Islet precursor cell (in vitro differentiated cells): ENCODE measurements at places on chromosomes 11 and 22.

DNA sequence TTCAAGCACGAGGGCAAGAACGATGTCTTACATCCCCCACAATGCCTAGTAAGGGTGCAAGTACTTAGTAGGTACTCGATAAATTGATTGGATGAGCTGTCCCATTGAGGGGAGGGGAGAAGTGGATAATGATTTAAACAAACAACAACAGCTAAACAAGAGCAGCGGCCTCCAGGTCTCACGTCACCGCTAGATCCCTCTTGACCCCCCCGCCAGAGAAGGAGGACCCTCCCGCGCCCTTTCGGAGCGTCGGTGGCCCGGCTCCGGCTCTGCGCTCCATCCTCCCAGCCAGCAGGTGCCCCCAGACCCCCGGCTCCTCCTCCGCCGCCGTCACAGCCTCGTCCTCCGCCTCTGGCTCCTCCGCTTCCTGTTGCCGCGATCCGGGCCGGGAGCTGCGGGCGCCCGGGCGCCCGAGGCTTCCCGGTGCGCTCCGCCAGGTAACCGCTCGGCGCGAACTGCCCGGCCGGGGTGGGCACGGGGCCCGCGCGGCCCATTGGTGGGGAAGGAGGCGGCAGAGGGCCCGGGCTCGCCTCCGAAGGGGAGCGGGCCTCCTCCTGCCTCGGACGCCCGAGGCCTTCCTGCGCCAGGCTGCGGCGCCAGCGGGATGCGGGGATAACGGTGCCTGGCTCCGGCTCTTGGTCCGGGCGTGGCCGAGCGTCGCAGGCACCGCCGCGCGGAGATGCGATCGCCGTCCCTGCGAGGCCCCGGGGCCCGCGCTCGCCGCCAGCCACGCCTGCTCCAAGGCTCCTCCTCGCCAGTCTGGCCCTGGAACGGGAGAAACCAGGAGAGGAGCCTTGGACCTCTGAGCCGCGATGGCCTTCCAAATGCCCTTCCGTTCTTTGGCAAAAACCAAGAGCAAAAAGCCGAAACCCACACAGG lies at the start of gene TLCD5:
TSS of gene TLCD5 (plus strand) at position 368 of the 879 bp plus-strand sequence. CDS start 2,143 bp downstream, outside the sequence.
- peak; percentile 93 for DNase-seq

GRCh38 chr11:28338371-28338770 lies 230.2 kb downstream of the METTL15 start:
- DNase-seq: no peak

GRCh38 chr11:128405714-128406662 lies 181.4 kb downstream of the ETS1 start:
- DNase-seq: peak; percentile 86

DNA sequence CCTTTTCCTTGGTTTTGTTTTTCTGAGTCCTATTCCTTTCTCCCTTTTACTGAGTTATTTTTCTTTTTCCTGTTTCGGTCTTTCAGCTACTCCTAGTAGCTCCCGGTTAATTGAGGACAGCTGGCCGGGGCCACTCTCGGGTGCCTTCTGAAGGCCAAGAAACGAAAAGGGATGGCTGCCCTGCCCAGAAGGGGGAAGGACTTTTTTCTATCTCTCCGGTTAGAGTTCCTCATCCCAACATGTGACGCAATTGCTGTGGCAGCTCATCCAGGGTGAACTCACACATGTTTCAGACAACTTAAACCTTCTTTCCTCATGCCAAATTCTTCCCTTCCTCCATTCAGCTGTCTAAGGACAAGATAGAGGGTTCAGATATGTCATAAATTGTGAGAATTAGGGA lies 83.6 kb downstream of the PIWIL4 start:
- DNase-seq: peak; percentile 53

DNA sequence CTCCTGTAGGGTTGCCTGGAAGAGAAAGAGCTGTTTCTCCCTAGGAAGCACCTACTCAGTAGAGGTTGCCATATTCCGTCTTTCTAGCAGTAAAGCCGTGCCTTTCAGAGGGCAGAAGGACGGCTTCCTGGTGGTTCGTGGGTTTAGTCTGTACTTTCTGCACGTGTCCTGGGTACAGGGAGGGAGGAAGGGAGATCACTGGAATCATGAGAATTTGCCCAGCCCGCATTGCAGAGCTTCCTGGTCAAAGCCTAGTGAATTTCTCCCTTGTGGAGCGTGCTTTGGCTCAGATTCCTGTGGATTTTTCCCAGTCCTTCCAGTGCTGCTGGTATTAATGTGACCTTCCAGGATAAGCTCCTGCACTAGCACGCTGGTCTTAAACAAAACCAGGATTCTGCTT lies 44.9 kb downstream of the GRAMD1B start:
- no peak for DNase-seq

- no peak for DNase-seq
Measured at GRCh38 chr11:74533421-74533820, 39.9 kb upstream of the LIPT2 start.

GRCh38 chr22:47046411-47047065 lies 284.1 kb downstream of the TBC1D22A start:
- no peak for DNase-seq

DNA sequence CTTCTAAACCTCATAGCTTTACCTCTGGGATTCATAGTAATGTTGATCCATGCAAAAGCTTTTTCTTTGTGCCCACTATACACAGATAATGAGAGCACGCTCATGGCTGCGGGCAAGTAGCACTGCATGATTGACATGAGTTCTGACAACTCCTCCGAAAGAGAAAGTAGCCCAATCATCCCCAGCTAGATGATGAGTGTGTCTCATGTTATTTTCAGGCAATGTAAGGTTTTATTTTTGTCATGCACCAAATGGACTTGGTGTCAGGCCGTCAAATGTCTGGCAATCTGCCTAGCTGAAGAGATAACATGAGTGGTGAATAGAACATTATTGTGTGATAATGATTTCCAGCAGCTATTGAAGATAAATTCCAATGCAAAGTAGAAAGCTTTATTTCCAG lies 662.6 kb downstream of the NTM start:
- no peak for DNase-seq

DNA sequence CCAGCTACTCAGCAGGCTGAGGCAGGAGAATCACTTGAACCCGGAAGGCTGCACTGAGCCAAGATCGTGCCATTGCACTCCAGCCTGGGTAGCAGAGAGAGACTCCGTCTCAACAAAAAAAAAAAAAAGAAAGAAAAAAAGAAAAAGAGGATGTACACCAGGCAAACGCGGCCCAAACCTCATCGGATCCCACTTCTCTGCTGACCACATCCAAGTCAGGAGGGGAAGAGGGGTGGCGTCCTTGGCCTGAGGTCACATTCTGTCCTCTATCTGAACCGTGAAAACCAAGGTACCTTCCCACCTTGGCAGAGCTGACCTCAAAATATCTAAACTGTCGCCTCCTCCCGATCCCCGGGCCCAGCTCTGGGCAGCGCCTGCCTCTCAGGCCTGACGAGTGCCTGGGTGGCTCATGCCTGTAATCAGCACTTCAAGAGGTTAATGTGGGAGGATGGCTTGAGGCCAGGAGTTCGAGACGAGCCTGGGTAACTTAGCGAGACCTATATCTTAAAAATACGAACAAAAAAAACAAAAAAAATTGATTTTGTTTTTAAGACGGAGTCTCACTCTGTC lies 25.1 kb downstream of the RGL4 start:
- DNase-seq: no peak

- DNase-seq: no peak
Measured at GRCh38 chr11:4673781-4674180, 23.9 kb downstream of the OR51E2 start.

DNA sequence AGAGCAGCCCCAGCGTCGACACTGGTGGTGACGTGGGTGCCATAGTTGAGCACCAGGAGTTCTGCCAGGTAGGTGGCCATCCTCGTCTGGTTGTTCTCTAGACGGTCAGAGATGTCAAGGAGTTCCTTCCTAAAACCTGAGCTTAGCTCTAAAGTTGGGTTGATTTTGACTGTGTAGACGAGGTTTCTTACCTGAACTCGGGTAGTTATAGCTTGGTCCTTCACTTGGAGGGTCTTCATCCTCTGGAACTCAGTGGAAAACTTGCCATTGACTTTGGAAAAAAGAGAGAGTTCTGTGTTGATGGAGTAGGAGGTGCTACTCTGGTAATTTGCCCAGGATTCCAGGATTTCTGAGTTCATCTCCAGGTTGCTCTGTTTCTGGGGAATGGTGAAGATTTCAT lies 505 bp downstream of the MPEG1 start:
- DNase-seq: no peak
